H4 (cell line): ENCODE measurements at places on chromosomes 11 and 22. TPM values are rescaled to one million over a fixed set of nuclear protein-coding genes. Genes with fewer than 3 reads are reported as not detected.

GRCh38 chr22:27388090-27388600 lies 413.4 kb downstream of the MN1 start:
- DNase-seq, result no peak

GRCh38 chr11:62456630-62457029 lies 37.8 kb downstream of the SCGB1A1 start:
- no peak for DNase-seq

Gene OR8K3
- total RNA-seq, result not detected in 2 replicates

GRCh38 chr11:46903846-46904245 lies 14.5 kb downstream of the LRP4 start:
- DNase-seq, result no peak

GRCh38 chr11:94325681-94326080 lies 21.3 kb downstream of the IZUMO1R start:
- DNase-seq, result no peak

GRCh38 chr22:28095316-28096095 lies 176.4 kb upstream of the PITPNB start:
- no peak for DNase-seq

DNA sequence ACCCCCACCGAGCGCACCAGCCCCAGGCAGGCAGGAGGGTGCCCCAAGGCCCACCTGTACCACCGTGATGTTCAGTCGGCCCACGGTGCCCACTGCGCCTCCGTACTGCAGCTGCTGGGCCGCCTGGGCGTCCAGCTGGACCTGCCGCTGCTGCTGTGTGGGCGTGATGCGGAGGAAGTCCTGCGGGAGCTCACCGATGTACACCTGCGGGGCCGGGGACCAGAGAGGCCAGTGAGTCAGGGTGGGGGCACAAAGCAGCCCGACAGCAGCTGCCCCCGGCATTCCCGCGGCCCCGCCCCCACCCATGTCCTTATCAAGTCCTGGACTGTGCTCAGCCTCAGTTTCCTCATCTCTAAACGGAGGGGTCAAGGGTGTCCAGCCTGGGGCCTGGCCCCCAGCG lies 13.8 kb downstream of the TOLLIP start:
- no peak for DNase-seq

DNA sequence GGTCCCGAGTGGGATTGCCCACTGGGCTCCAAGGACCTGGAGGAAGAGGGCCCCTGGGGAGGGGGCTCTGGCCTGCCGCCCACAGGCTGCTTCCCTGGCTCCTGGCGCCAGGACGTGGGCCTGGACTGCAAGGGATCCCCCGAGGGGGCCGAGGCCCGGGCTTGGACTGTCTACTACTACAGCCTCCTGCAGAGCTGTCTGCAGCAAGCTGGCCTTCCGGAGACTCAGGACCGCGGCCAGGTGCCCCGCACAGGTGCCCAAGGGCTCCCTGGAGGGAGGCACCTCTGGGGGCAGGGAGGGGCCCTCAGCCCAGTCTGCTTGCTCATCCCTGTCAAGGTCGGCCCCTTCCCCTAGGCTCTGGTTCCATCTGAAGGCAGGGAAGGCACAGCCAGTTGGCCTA lies 1.9 kb downstream of the CARNS1 start:
- DNase-seq, result no peak

Gene GRM5
- not detected in 2 replicates for total RNA-seq

GRCh38 chr11:128453444-128454336 lies 133.7 kb downstream of the ETS1 start:
- peak; percentile 68 for DNase-seq

Gene PATE2
- total RNA-seq, result not detected in 2 replicates

Gene GALNT18
- 5.0 and 6.8 TPM in 2 replicates for total RNA-seq
